ENCODE measurements at places on chromosomes 4 and X.

- no peak for DNase-seq
Measured at GRCh38 chr4:184845367-184846021, 19.7 kb upstream of the ACSL1 start.

DNA sequence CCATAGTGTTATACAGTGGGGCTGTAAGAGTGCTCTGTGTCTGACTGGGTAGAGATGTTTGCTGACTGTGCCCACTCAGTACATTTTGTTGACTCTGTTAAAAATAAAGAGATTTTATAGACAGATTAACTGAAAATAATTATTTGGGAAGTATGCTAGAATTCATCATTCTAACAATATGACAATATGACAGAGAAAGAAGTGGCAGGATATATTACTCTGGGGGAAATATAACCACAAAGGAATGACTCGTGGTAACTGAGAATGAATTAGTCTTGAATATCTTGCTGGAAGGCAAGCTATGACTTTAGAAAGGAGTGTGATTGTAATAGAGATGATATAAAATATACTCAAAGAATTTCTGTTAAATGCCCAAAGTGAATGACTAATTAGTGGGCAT lies 46.8 kb downstream of the TMEM165 start:
- DNase-seq: no peak

DNA sequence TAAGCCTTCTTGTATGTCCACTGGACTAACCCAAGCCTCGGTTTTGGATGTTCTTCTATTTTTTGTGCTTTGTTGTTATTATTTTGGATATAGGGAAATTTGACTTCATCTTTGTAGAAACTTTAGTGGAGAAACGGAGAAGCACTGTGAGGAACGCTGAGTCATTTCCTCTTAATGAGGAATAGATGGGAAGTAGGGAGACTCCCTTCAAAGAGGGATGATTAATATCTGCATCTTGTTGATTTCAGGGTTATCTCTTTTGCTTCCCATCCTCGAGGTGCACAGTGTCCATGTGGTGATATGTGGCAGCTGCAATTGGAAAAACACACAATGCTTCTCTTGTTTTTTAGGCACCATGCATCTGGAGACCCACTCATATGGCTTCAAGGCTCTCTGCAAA lies 1147.9 kb downstream of the NLGN4X start:
- DNase-seq: no peak

- DNase-seq: no peak
Measured at GRCh38 chrX:344371-344901, 25.8 kb upstream of the GTPBP6 start.

DNA sequence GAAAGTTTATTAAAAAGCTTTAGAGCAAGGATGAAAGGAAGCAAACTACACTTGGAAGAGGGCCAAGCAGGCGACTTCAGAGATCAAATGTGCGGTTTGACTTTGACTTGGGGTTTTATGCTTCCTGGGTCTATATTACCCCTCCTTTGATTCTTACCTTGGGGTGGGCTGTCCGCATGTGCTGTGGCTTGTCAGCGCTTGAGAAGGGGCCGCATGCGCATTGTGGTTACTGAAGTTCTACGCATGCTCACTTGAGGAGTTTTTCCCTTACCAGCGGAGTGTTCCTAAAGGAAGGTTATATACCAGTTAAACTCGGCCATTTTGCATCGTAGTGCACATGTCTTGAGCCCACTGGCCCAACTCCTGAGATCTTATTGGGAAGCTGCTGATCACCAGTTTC lies 9.9 kb downstream of the ZNF157 start:
- DNase-seq: no peak

DNA sequence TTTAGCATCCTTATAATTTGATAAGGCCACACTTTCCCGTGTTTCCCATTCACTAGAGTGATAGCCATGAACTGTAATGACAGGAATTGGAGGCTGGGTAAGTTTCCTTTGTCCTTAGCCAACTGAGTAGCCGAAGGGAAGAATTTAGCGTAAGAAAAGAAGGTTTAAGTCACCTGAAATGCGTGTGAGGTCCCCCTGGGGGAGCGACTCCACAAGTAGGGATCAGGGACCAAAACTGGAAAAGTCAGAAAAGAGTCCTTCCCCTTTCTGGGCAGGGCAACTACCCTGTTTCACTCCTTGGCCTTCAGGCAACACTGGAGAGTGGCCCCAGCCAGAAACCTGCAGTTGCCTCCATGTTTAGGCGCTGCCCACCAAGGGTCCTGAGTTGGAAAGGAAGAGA lies 81.6 kb upstream of the MED14 start:
- DNase-seq: no peak

DNA sequence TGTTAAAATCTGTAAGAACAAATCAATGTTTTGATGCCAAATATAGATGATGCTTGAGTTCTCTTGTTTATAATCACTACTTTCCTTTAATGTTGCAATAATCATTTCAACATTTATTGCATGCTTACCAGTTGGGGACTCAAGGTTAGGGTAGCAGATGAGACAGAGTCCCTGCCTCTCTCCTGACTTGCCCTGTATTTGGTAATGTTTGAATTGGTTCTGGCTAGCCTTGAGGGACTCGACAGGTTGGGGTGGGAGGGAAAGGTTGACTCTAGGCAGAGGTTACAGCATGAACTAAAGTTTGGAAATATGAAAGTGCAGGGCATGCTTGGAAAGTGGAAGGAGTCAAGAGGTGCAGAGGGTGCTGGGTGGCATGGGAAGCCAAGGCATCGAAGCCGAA lies 2.0 kb downstream of the SEC24B start:
- no peak for DNase-seq

GRCh38 chr4:83905952-83906351 lies 370.0 kb downstream of the GPAT3 start:
- no peak for DNase-seq

DNA sequence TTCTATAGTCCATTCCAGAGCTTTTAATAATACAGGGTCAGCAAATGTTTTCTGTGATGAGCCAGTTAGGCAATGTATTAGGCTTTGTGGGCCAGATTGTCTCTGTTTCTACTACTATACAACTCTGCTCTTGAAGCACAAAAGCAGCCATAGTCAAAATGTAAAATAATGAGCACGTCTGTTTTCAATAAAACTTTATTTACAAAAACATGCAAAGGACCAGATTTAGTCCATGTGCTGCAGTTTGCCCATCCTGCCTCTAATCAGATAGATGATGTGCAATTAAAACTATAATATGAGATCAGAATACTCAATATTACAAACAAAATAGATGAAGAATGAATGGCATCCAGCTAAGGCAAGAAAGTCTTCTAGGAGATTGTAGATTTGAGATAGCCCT lies 127.8 kb upstream of the FRMPD4 start:
- DNase-seq: no peak

DNA sequence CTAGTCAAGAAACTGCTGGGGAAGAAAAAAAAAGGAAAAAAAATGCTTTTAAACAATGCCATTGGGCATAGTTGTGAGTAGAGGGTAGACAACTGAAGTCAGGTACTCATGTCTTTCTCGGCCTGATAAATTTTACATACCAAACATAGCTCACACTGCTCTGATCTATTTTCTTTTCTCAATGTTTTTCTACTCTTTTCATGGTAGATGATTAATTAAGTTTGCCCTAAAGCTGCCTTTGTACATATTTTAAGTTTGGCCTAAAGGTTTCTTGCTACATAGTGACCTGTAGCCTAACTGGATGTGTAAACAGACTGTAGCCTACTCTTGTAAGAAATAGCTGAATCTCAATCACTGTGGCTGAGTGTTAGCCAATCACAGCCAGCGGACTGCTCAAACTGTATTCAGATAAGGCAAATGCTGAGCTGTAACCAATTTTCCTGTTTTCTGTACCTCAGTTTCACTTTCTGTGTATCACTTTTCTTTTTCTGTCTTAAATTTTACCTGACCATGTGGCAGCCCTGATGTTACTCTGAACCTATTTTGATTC lies 121.0 kb downstream of the PCDH10 start:
- DNase-seq: no peak

GRCh38 chr4:3307486-3307885 lies 14.7 kb downstream of the RGS12 start:
- no peak for DNase-seq

GRCh38 chrX:40897718-40898270 lies 162.5 kb upstream of the MED14 start:
- DNase-seq: no peak
